Skin of body (tissue), 3 donors: ENCODE measurements at places on chromosomes 6 and 20. TPM values are rescaled to one million over a fixed set of nuclear protein-coding genes. Genes with fewer than 3 reads are reported as not detected.

IP6K3 gene
- 3.8 TPM for total RNA-seq

SEC23B gene
- total RNA-seq: 35.6 TPM

ARFGEF3 gene
- 1.1 TPM for total RNA-seq

LZTS3 gene
- total RNA-seq: 2.7 TPM

B4GALT5 gene
- total RNA-seq: 16.2 TPM

CTCFL gene
- total RNA-seq: 0.10 TPM

PAK5 gene
- total RNA-seq: 0.30 TPM

LY6G6D gene
- total RNA-seq: 10.3 TPM

SLC26A8 gene
- total RNA-seq: 0.20 TPM

ZNF341 gene
- total RNA-seq: 1.5 TPM

CDH4 gene
- 0.10 TPM for total RNA-seq

TTK gene
- total RNA-seq: 12.0 TPM

CDC25B gene
- total RNA-seq: 22.4 TPM

MUC21 gene
- not detected for total RNA-seq

TRAPPC3L gene
- 0.49 TPM for total RNA-seq

HLA-DQB2 gene
- total RNA-seq: 6.4 TPM

PCK1 gene
- 51.4 TPM for total RNA-seq

GCNT2 gene
- total RNA-seq: 8.7 TPM

C6orf118 gene
- 0.49 TPM for total RNA-seq

CLPSL1 gene
- total RNA-seq: not detected

CALHM5 gene
- 4.6 TPM for total RNA-seq

FOXF2 gene
- total RNA-seq: 0.59 TPM

BEND3 gene
- total RNA-seq: 1.6 TPM
